ENCODE measurements at places on chromosomes 11 and 22.
A peak's percentile ranks its signal among the peaks of the same experiment; 100 is the strongest.

- no peak for DNase-seq
Measured at GRCh38 chr11:70854201-70854600, 398.2 kb downstream of the SHANK2 start.

DNA sequence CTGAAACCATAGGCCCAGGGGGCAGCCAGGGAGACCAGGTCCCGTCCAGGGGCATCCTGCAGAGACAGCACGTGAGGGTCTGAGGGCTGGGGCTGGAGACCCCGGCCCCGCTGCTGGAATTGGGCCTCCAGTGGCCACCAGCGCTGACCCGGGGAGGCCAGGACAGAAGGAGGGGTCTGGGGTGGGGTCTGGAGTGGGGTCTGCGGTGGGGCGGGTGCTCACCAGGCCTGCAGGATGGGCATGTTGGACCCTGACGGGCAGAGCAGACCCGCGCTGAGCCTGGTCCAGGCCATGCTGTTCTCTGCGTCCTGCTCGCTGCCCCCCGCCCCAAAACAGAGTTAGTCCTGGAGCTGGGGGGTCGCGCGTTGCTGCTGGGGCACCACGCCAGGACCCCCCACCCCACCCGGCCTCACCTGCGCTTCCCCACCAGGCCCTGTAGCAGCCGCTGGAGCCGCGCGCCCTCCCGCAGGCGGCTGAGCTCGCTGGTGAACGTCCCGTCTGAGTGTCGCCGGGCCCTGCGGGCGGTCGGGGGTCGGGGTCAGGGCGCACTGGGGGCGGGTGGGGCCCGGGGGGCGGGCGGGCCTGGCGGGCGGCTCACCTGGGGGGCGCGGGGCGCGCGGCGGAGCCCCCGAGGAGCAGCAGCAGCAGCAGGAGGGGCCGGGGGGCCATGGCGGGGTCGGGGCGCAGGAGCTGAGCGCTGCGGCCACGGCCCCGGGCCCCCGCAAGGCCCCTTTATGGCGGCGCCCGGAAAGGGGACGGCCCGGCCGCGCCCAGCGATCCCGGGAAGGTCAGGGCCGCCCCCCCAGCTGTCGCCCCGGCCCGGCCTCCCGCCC lies at the start of gene SCT:
TSS of gene SCT (minus strand) at position 707 of the 833 bp plus-strand sequence. CDS start at position 669, 38 bp downstream.
- DNase-seq, result no peak

DNA sequence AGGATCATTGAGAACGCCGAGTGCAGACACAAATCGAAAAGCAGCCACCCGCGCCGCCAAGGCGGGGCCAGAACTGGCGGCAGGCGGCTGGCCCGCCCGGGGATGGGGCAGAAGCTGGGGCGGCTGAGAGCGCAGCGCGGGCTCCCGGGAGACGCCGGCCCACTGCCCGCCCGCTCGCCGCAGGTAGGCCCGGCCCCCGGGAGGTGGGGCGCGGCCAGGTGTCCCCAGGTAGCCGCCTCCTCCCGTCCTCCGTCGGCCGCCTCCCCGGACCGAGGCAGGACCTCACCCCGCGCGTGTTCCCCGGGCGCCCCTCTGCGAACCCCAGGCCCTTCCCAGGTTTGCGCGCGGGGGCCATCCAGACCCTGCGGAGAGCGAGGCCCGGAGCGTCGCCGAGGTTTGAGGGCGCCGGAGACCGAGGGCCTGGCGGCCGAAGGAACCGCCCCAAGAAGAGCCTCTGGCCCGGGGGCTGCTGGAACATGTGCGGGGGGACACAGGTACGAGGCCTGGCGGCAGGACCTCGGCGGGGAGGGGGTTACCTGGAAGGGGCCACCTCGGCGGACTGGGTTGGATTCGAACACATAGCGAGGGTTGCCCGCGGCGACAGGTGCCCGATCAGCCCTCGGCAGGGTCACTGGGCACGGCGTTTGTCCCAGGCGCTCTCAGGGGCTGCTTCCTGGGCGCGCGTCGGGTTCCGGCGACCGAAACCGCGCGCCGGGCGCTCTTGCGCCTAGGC lies at the start of gene PRRG4:
TSS of gene PRRG4 (plus strand) at position 248 of the 733 bp plus-strand sequence. CDS start 603 bp downstream, outside the sequence.
- peak; percentile 75 for DNase-seq

DNA sequence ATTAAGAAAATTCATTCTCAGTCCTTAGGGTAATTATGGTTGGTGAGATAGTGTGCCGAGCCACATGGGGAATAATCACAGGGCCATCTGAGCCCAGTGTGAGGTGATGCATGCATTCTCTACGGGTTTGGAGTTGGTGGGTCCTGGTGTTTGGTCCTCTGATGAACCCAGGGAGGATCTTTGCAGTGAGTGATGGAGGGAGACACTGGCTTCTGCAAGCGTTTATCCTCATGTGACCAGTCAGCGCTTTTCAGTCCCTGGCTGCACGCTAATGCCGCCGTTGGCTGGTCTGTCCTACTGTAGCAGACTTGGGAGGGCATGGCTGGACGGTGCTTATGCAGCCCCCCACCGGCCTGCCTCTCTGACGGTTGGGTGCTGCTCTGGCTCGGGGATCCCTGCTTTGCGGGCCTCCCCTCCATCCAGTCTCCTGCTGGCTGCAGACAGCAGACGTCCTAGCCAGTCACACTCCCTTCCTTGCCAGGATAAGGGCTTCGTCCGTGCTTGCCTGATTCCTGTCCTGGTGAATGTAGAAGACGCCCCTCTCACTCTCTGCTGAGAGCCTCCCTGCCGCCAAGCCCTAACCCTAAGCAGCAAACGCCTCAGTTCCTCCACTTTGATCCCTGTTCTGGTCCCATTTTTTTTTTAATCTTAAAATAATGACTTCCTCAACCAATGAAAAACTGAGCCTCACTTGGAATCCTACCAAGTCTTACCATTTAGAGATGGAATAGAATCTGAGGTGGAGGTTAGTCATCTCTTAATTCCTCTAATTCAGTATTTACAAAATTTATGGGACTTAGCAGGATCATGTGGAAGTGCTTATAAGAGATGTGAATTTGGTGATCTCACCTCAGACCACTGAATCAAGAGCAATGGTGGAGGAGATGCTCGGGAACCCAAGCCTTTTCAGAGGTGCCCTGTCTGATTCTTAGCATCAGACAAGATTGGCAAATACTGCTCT lies 143.7 kb upstream of the SORL1-AS1 start:
- DNase-seq, result no peak

GRCh38 chr11:85407648-85408047 lies 219.5 kb downstream of the DLG2 start:
- no peak for DNase-seq

DNA sequence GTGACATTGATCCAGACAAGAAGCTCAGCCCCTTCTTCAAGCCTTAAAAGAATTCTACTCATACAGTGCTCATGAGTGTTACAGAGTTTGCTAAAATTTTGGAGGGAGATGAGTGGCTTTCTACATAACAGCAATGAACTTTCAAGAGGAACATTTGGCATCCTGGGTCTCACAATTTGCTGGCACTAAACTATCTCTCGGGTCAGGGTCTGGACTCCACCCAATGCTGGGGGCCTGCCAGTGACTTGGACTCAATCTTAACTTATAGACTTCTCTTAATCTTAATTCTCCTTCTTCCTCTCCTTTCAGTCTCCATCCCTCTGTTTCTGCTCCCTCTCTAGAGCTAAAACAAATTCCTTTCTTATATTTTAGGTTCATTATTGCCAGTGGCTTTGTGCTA lies 317.9 kb downstream of the TMEM135 start:
- DNase-seq, result no peak

- DNase-seq, result no peak
Measured at GRCh38 chr11:107157146-107157808, 139.0 kb upstream of the GUCY1A2 start.

GRCh38 chr11:27060816-27061460 lies 20.3 kb downstream of the BBOX1 start:
- DNase-seq, result no peak

GRCh38 chr22:46054091-46055073 lies 77.4 kb upstream of the WNT7B start:
- DNase-seq, result peak; percentile 62

- DNase-seq, result peak; percentile 52
Measured at GRCh38 chr11:65317025-65317786, 2.5 kb downstream of the CDC42EP2 start.

- DNase-seq, result no peak
Measured at GRCh38 chr22:32313532-32313931, 44.1 kb upstream of the RFPL3 start.

DNA sequence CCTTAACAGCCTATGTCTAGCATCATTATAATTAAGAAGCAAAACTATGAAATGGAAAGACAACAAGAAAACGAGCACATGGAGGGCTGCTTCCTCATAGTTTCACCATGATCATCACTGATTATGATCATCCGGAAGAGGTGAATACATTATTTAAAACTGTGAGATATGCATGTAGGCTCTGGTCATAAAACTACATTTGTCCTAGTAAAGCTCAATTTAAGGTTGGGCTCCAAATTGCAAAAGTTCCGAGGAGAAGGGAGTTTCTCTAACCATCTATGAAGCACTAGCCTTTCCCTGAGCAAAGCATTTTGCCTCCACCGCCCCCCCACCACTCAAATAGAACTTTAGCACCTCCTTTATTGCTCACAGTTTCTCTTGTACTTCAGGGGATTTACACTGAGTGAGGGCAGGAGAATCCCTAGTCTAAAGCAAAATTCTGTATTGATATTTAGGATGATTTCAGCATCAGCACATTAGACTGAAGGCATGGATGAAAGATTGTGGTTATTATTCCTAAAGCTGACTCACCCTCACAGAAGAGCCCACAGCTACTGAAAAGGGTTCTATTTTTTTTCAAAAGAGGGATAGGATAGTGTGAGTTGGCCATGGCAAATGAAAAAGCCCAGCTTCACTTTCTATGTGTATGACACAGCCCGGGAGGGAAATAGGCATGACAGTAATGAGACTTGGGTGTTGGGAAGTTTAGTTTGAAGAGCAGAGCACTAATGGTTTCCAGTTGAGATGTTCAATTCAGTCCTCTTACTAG lies 203.4 kb downstream of the CADM1 start:
- no peak for DNase-seq

GRCh38 chr11:112226831-112227401 lies 688 bp downstream of the PTS start:
- no peak for DNase-seq

DNA sequence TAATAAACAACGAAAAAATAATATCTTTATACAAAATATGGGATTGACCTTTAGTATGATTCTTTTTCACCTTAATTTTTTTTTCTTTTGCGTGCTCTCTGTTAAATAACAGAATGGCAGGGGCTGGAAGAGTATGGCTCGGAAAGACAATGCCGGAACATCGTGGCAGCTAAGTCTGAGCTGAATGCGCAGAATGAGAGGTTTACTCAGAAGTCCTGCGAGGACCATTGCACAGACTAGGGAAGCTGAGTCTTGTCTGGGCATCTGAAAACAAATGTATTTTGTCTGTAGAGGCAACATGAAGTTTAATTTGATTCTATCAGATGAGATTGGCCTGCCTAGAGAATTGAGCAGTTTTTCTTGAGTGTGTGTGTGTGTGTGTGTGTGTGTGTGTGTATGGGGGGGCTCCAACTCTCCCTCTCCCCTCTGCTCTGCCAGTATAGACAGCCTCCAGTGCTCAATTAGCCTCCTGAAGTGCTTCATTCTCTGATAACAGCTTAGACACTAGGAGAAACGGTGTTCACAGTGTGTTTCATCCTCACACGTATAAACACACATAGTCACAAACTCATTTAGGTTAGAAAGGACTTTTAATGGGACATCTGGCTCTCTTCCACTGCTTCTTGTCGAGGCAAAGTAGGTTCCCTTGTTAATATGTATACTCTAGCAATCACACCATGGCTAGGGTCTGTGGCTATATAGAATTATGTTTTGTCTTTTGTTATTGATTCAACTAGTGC lies 244.3 kb upstream of the SORL1-AS1 start:
- DNase-seq, result no peak

DNA sequence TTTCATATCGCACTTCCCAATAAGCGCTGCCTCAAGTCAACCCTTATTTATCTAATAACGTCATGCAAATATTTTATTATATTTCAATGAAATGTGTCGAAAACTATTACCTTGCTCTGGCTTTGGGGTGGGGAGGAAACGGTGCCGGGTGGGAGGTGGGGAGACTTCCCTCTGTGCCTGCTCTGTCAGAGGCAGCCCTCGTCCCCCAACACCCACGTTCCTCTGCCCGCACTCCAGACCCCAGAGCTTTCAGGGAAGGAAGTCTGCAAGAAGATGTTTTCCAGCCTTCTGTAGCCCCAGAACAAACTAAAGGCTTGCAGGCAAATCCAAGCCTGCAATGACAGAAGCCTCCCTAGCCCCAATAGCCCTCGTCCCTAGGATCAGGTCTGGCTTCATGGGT lies 235.7 kb downstream of the BUD13 start:
- no peak for DNase-seq

DNA sequence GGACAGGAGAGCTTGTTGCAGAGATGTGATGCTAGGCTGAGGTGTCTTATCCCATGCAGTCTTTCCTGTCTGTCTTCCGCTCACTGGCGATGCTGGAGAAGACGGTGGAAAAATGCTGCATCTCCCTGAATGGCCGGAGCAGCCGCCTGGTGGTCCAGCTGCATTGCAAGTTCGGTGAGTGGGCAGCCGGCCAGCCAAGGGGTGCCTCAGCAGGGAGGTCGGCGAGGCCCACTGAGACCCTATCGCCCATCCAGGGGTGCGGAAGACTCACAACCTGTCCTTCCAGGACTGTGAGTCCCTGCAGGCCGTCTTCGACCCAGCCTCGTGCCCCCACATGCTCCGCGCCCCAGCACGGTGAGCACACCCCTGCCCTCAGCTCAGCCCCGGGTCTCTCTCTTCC lies 1.7 kb downstream of the RAD9A start:
- no peak for DNase-seq

- no peak for DNase-seq
Measured at GRCh38 chr22:32103658-32104315, 55.3 kb downstream of the C22orf42 start.

GRCh38 chr11:47477323-47477722 lies 28.4 kb upstream of the RAPSN start:
- no peak for DNase-seq

DNA sequence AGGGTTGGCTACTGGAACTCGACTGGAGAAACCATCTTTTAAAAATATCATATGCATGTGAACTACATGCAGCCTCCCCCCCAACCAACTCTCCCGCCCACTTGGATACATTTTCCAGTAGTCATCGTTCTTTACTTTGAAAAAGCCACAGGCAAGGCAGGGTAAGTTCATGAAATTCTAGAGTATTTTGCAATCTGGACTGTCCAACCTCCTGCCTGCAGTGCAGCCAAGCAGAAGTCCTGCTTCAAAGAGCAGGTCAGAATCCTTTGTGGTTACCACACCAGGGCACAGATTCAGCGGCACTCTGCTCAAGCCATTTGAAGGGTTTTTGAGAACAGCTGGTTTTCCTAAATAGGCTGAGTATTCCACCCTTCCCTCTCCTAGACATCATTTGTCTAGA lies 12.1 kb downstream of the ELF5 start:
- peak; percentile 44 for DNase-seq
